ENCODE measurements at places on chromosomes 11 and 22.
A peak's percentile ranks its signal among the peaks of the same experiment; 100 is the strongest.

DNA sequence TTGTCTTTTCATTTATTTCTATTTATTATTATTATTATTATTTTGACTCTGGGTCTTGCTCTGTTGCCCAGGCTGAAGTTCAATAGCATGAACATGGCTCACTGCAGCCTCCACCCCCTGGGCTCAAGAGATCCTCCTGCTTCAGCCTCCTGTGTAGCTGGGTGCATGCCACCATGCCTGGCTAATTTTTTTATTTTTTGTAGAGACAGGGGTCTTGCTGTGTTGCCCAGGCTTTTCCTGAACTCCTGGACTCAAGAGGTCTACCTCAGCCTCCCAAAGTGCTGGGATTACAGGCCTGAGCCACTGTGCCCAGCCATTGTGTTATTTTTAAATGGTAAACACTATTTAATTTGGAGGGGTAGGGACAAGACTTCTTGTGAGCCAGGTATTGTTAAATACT, 23.3 kb upstream of the RRM1 start:
- no peak for DNase-seq

- DNase-seq, result no peak
These were observed 4.4 kb downstream of the NAALADL1 start for GRCh38 chr11:65053827-65054508.

GRCh38 chr11:70255477-70256116, 14.9 kb upstream of the PPFIA1 start:
- DNase-seq, result no peak

DNA sequence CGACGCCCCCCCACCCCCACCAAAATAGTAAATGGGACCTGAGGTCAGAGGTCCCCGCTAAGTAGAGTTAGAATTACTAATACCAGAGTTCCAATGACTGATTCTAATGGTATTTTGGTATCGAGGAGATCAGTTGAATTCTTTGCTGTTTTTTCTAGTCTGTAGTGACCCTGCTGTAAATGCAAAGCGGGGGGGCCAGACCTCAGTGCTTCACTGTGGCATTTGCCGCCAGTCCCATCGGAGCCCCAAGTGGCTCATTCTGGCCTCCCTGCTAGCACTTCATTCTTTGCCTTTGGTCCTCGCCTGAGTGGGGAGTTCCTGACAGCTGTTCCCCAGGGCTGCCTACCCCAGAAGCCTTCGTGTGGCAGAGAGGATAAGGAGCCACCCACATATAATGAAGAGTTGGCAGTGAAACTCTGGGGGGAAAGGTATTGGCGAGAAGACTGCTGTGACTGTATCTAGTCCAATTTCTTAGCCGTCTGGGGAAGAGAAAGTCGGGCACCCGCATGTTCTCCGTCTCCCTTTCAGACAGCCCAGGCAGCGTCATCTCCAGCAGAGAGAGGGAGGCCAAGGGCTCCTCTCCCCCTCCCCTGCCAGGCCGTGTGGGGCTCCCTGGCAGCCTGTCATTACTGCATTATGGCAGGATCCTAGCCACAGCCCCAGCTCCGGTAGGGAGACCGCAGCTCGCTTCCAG, 19.4 kb upstream of the CABP7 start:
- no peak for DNase-seq

GRCh38 chr11:99893811-99894210, 793.3 kb upstream of the ARHGAP42 start:
- no peak for DNase-seq

DNA sequence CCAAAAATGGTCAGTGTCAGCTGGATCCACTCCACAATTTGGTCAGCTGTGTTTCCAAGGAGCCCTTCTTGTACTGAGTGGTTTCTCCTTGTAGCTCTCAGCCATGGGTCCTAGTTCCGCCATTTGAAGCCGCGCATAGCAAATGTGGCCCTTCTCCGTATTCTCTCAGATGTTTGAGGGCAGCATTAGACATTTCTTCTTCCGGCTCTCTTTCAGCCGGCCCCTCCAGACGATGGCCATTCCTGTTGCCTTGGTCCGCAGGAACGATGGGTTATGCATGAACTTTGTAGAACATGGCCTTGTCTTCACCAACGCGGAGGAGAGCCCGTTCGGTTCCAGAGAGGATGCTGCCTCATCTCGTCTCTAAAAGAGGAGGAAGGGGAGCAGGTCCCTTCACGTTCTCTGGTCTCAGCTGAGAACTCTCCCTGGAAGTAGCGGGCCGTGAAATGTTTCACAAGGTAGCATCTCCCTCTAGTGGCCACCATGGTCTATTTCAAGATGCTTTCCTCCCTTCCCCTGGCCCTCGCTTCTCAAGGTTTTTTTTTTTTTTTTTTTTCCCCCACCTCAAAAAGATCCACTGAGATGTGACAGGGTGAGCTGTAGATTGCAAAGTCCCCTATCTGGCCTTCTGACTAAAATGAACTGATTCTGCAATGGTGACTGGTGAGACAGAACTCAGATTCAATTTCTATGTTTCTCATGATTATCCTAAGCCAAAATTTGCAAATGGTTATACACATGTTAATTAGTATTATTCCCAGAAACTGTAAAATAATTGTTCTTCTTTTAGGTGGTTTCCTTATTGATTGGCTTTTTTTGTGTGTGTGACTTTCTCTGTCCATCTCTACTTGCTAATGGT, 19.8 kb upstream of the PLET1 start:
- DNase-seq, result no peak

DNA sequence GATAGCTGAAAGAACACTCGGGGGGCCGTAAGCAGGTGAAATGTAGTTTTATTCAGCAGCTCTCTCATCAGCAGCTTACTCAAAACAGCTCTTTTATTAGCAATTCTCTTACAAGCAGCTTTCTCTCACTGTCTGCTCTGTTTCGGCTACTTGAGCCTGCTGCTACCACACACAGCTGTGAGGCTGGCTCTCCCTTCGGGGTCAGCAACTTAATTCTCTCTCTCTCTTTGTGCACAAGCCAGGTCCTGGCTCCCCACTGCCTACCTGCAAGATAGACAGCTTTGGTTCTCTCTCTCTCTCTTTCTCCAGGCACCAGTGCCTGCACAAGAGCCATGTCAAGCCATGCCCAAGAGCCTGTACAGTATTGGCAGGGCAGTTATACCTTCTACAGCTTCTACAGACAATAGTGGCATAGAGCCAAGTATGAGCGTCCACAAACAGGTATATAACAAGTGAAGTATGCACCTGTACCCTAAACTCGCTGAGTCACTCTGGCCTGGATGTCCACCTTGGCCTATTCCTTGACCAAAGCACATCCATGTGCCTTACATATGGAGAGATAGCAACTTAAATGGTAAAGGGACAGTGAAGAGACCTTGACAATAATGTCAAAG, 110.8 kb downstream of the MTNR1B start:
- DNase-seq, result no peak

DNA sequence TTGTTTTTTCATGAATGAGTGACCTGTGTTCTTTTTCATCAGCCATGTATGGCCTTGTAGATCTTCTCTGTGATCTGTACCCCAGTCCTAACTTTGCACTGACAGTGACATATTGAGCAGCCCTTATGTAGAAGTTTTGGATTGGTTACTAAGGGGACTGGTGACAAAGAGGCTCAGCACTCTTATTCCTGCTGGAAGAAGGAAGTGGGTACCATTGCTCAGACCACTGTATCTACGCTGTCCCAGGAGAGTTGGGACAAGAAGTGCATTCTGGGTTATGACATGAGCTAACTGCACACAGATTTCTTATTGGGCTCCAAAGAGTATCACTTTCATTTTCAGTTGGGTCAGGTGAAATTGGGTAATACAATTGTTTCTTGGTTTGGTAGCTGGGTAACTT, 107.8 kb upstream of the RASSF10 start:
- DNase-seq, result no peak

- no peak for DNase-seq
These were observed 243.1 kb upstream of the BLID start for GRCh38 chr11:122359081-122359571.

- no peak for DNase-seq
These were observed 20.6 kb downstream of the MORC2 start for GRCh38 chr22:30947816-30948454.

DNA sequence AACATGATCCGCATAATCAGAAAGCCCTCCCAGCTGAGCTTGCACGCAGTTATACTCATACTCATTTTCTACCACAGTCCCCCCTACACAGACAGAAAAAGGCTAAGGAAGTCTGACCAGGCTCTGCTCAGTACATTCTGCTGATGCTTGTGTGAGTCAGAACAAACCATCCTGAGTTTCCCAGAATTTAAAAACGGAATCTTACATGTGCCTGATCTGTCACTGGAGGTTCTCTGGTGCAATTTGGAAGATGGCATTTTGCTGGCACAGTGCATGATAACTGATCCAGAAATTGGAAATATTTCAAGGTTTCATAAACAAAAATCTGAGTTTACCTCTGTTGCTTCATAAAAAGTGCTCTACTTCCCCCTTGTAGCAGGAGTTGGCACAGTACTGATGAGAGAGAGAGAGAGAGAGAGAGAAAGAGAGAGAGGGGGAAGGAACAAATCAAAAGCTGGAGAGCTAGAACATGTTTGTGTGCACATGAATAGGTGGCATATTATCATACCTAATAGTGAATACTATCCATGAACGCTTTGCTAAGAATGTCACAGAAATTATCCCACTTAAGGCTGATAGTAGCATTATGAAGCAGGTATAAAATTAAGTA, 1085.3 kb downstream of the DLG2 start:
- DNase-seq, result no peak

GRCh38 chr11:74276581-74276980, 34.9 kb downstream of the P4HA3 start:
- DNase-seq, result no peak

DNA sequence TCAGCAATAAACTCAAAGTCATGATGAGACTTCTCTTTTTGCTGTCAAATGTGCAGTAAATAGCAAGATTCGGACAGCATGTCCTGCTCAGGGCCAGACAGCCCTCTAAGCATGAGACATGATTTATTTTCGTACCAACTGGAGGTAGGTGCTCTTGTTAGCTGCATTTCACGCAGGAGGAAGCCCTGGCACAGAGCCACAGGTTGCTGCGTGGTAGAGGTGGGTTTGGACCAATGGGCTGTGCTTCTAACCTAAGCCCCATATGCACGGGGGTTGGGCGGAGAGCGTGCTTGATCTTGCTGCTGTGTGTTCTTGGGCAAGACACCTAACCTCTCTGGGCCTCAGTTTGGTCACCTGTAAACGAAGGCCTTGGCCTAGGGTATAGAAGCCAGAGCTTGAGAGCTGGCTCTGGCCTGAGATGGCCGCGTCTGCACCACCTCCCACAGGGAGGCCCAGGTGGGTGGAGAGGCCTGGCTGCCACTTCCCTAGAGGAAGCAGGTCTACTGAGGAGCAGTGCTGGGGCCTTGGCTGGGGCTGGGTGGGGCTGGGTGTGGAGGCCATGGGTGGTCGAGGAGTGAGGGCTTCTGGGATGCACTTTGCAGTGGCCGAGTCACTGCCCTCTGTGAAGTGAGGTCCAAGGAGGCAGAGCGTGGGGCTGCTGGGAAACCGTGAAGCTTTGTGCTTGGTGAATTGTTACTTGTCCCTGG, 38.5 kb upstream of the GRAMD4 start:
- DNase-seq, result no peak

- peak; percentile 56 for DNase-seq
These were observed 17.5 kb downstream of the USP2 start for GRCh38 chr11:119363851-119364590.

DNA sequence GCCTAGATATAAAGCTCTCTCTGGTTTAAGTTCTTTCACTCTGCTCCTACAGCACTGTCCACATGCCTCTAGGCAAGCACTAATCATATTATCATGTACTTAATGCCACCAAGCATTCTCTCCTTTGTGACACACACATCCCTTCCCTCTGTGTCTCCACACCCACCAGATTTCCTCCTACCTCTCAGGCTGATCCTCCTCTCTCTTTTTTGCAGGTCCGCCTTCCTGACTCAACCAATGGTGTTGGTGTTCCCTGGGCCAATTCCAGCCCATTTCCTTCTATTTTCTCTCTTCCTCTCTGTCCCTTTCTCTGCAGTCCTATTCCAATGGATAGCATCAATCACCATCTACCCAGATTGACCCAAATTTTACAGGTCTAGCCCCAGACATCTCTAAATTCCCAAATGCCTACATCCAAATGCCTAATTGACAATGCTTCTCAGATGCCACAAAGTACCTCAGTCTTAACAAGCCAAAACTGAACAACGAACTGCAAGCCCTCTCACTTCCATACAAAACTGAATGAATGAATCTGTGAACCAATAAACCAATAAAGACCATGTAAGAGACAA, 504 bp upstream of the ZNF215 start:
- DNase-seq, result no peak

DNA sequence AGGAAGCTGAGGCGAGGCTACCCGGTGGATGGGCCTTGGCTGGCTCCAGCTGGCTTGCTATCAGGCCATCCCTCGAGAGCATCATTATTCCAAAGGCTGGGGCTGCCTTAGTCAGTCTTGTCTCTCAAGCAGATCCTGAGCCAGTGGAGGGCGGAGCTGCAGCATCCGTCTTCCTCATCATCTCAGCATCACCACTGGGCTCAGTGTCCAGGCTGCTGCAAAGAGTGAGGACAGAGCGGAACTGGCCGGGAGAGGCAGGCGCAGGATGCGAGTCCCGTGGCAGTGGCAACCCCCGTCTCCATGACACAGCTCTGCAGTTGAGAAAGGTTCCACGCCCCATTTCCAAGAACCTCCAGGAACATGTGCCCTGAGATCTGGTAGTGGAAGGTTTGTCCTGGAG, 4.4 kb downstream of the TP53I11 start:
- DNase-seq, result no peak

- DNase-seq, result no peak
These were observed 21.8 kb downstream of the RNF169 start for GRCh38 chr11:74770456-74770855.

DNA sequence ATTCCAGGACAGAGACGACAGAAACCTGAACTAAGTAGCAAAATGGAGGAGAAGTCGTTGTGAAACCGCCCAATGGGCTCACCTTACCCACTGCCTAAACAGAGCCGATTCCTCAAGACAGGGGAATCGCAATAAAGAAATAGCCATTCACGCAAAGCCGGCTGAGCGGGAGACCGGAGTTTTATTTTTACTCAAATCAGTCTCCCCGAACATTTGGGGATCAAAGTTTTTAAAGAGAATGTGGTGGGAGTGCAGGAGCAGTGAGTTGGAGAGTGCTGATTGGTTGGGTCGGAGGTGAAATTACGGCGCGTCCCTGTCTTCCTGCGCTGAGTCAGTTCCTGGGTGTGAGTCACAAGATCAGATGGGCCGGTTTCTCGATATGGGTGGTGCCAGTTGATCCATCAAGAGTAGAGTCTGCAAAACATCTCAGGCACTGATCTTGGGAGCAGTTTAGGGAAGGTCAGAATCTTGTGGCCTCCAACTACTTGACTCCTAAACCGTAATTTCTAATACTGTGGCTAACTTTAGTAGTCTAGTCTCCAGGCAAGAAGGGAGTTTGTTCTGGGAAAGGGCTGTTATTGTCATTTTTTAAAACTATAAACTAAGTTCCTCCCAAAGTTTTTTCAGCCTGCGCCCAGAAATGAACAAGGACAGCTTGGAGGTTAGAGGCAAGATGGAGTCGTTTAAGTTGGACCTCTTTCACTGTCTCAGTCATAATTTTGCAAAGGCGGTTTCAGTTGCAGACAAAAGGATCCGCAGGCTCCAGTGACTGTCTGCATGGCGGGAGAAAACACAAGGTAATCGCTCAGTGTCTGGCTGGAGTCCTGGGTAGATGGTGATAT, 34.1 kb downstream of the OR4D9 start:
- DNase-seq, result no peak
